Kidney epithelial cell (primary cell): ENCODE measurements at places on chromosomes 2 and 18. TPM values are rescaled to one million over a fixed set of nuclear protein-coding genes. Genes with fewer than 3 reads are reported as not detected.

SLC14A1 gene
- 0.08 TPM in 1 of 2 replicates, not detected in the other for total RNA-seq

MAP3K19 gene
- not detected in 2 replicates for total RNA-seq

FAHD2B gene
- 19.5 and 22.4 TPM in 2 replicates for total RNA-seq

CCDC148 gene
- 0.68 and 1.0 TPM in 2 replicates for total RNA-seq

IL37 gene
- not detected in 2 replicates for total RNA-seq

PLGLB2 gene
- total RNA-seq = 0.17 and 1.2 TPM in 2 replicates

HOXD9 gene
- total RNA-seq = 11.6 and 12.2 TPM in 2 replicates

TRIB2 gene
- 16.9 and 32.0 TPM in 2 replicates for total RNA-seq

MBP gene
- total RNA-seq = 29.1 and 37.2 TPM in 2 replicates

TEX261 gene
- 34.2 and 45.2 TPM in 2 replicates for total RNA-seq

MC4R gene
- total RNA-seq = 0.55 TPM in 1 of 2 replicates, not detected in the other

CXCR4 gene
- total RNA-seq = 0.68 and 0.88 TPM in 2 replicates

MAP2 gene
- 53.3 and 58.1 TPM in 2 replicates for total RNA-seq

L3MBTL4 gene
- total RNA-seq = 9.8 and 12.5 TPM in 2 replicates

WNT10A gene
- 5.6 and 7.1 TPM in 2 replicates for total RNA-seq

ARHGAP28 gene
- 4.6 and 6.0 TPM in 2 replicates for total RNA-seq

VWC2L gene
- not detected in 2 replicates for total RNA-seq

CYP26B1 gene
- 1.1 and 1.2 TPM in 2 replicates for total RNA-seq

G6PC2 gene
- not detected in 2 replicates for total RNA-seq

DNAJC5G gene
- total RNA-seq = not detected in 2 replicates

MOB1A gene
- total RNA-seq = 102 and 120 TPM in 2 replicates

ANKRD30BL gene
- 0.14 TPM in 1 of 2 replicates, not detected in the other for total RNA-seq

UPP2 gene
- not detected in 2 replicates for total RNA-seq

EFR3B gene
- total RNA-seq = 2.3 and 3.1 TPM in 2 replicates

ATAD2B gene
- total RNA-seq = 8.1 and 9.1 TPM in 2 replicates

CPLX4 gene
- total RNA-seq = not detected in 2 replicates
